Activated T-cell treated with anti-CD3 and anti-CD28 coated beads, Interleukin-2, amount 50 U/mL, for 72 hours (primary cell): ENCODE measurements at places on chromosomes 5 and 9. TPM values are rescaled to one million over a fixed set of nuclear protein-coding genes. Genes with fewer than 3 reads are reported as not detected.

RNF224 gene
- total RNA-seq, result 0.14 TPM

GMCL2 gene
- total RNA-seq, result not detected

- H3K27me3 ChIP-seq, result no peaks in the 10 kb centered on the region
- peak overlapping the region; percentile 10 for H3K4me3 ChIP-seq
- no peak for DNase-seq
These were observed 7.4 kb downstream of the NIPBL start for GRCh38 chr5:36883894-36884462.

- no peak for DNase-seq
- no peaks in the 10 kb centered on the region for H3K27me3 ChIP-seq
These were observed 9.5 kb downstream of the LPCAT1 start for GRCh38 chr5:1514027-1514818.

TYRP1 gene
- not detected for total RNA-seq

HAND1 gene
- not detected for total RNA-seq

CBY3 gene
- 0.44 TPM for total RNA-seq

- H3K4me1 ChIP-seq, result no peaks in the 10 kb centered on the region
- no peak overlapping the region for H3K27ac ChIP-seq
- no peaks in the 10 kb centered on the region for H3K27me3 ChIP-seq
- no peaks in the 10 kb centered on the region for H3K36me3 ChIP-seq
- no peak for DNase-seq
These were observed 23.1 kb downstream of the CCNJL start for GRCh38 chr5:160289356-160289651.

CHSY3 gene
- total RNA-seq, result not detected

DNA sequence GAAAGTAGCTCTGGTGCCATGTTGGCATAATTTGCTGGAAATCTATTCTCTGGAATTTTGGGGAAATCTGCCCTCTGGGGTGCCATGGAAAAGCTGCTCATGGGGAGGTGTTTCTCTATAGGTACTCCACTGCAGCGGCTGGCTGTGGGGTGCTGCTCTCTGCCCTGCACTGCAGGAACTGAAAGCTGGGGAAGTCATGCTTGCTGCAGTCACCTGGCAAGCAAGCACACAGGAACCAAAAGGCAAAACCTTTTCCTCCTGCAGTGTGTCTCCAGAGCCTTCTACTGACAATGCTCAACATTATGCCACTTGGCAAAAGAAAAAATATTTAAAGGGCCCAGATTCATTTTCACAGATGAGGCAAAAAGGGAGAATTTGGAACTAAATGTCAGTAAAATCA is 25.8 kb upstream of the CARNMT1 start:
- no peaks in the 10 kb centered on the region for H3K4me1 ChIP-seq
- no peak overlapping the region for H3K4me3 ChIP-seq
- H3K27ac ChIP-seq, result no peak overlapping the region

- no peaks in the 10 kb centered on the region for H3K4me1 ChIP-seq
- H3K36me3 ChIP-seq, result no peaks in the 10 kb centered on the region
- no peaks in the 10 kb centered on the region for H3K27me3 ChIP-seq
These were observed 576.7 kb downstream of the LRRC70 start for GRCh38 chr5:63155310-63155631.

ANKRD18B gene
- total RNA-seq, result 0.48 TPM

- DNase-seq, result no peak
- no peak overlapping the region for H3K27ac ChIP-seq
- no peak overlapping the region for H3K4me3 ChIP-seq
- peaks cover 10% of the 10 kb centered on the region for H3K4me1 ChIP-seq
- no peaks in the 10 kb centered on the region for H3K36me3 ChIP-seq
- H3K27me3 ChIP-seq, result peaks cover 54% of the 10 kb centered on the region
These were observed 39.8 kb upstream of the CCDC112 start for GRCh38 chr5:115336201-115336720.

GRCh38 chr9:131624636-131625507 is 79.5 kb downstream of the PRRT1B start:
- H3K27ac ChIP-seq, result no peak overlapping the region
- H3K36me3 ChIP-seq, result peaks cover 1% of the 10 kb centered on the region
- no peak for DNase-seq
- H3K4me3 ChIP-seq, result no peak overlapping the region
- H3K27me3 ChIP-seq, result no peaks in the 10 kb centered on the region
- peaks cover 36% of the 10 kb centered on the region for H3K4me1 ChIP-seq

- no peaks in the 10 kb centered on the region for H3K36me3 ChIP-seq
- H3K4me3 ChIP-seq, result no peak overlapping the region
- no peaks in the 10 kb centered on the region for H3K4me1 ChIP-seq
- DNase-seq, result no peak
These were observed 1172.5 kb downstream of the CDH12 start for GRCh38 chr5:21680641-21681040.

PLPP1 gene
- 12.2 TPM for total RNA-seq

GRCh38 chr9:36833954-36834353 is 200.1 kb downstream of the PAX5 start:
- no peaks in the 10 kb centered on the region for H3K4me1 ChIP-seq
- DNase-seq, result no peak
- H3K36me3 ChIP-seq, result no peaks in the 10 kb centered on the region

GRCh38 chr5:100423330-100423729 is 111.8 kb upstream of the FAM174A start:
- H3K4me1 ChIP-seq, result no peaks in the 10 kb centered on the region
- no peaks in the 10 kb centered on the region for H3K27me3 ChIP-seq
- DNase-seq, result no peak
- H3K27ac ChIP-seq, result no peak overlapping the region
- H3K4me3 ChIP-seq, result no peak overlapping the region

GRCh38 chr9:135152614-135153334 is 65.3 kb downstream of the OLFM1 start:
- no peak overlapping the region for H3K4me3 ChIP-seq
- H3K36me3 ChIP-seq, result no peaks in the 10 kb centered on the region
- DNase-seq, result no peak
- peaks cover 13% of the 10 kb centered on the region for H3K27me3 ChIP-seq
- H3K27ac ChIP-seq, result no peak overlapping the region

GRCh38 chr9:106718936-106719335 is 144.0 kb upstream of the ZNF462 start:
- H3K27me3 ChIP-seq, result no peaks in the 10 kb centered on the region
- no peaks in the 10 kb centered on the region for H3K36me3 ChIP-seq

RBM27 gene
- 24.7 TPM for total RNA-seq

DNA sequence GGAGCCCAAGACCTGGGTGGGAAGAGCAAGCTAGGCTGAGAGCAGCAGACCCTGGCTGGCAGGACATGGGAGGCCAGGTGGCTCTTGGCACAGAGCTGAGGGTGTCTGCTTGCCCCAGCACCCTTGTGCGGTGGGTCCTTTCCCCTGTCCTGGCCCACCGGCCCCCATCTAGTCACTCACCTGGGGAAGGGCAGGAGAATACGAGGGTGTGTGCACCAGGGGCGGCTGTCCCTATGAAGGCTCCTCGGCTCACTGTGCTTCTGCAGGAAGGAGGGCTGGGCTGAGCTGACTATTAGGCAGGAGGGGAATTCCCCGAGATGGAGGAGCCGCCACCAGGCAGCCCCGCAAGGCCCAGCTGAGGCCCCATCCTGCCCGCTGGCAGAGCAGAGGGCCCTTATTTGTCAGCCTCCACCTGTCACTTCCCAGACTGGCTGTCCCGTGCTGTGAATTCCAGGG is 6.1 kb upstream of the TNIP1 start:
- H3K4me1 ChIP-seq, result peaks cover 81% of the 10 kb centered on the region
- H3K27me3 ChIP-seq, result peaks cover 15% of the 10 kb centered on the region
- peaks cover 18% of the 10 kb centered on the region for H3K36me3 ChIP-seq
- H3K4me3 ChIP-seq, result peak overlapping the region; percentile 91

DNA sequence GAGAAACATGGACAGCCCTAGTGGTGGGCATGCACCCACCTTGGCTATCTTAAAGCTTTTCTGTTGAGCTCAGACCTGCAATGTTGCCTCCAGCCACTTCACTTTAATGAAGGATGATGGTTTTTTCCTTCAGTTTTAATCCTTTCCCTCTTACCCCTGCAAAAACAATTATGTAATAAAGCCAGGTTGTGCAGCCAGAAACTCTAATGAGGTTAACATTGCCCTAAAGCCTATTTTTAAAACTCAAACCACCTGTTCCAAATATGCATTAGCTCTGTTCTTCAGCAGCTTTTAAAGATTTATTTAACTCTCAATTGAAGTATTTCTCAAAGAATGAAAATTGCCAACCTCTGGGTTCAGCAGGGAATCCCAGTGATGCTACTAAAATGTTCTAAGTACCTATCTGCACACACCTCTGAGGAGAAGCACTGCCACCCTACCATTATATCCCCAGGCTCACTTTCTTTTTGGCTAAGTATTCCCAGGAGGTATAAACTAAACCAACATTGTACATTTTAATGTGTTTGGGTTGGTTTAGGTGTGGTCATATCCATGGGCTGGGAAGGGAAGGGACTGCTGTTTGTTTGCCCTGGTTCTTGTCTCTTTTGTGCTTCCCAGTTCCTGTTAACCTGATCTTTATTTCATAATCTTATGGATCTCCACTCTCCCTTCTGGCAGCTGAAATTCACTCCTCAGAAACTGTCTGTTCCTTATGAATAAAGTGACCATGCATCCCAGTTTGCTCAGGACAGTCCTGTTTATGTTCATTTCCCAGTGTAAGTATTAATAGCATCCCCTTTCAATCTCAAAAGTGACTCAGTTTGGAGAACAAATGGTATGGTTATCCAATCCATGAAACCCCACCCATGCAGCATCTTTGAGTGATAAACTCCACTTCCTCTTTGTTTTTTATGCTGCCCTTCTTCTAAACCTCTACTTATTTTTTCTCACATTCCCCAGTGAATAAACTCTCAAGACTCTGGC is 251.7 kb downstream of the RAB3C start:
- H3K4me3 ChIP-seq, result no peak overlapping the region
- H3K27ac ChIP-seq, result no peak overlapping the region
- no peaks in the 10 kb centered on the region for H3K36me3 ChIP-seq
- DNase-seq, result no peak
- H3K4me1 ChIP-seq, result no peaks in the 10 kb centered on the region
- peaks cover 20% of the 10 kb centered on the region for H3K27me3 ChIP-seq

DNA sequence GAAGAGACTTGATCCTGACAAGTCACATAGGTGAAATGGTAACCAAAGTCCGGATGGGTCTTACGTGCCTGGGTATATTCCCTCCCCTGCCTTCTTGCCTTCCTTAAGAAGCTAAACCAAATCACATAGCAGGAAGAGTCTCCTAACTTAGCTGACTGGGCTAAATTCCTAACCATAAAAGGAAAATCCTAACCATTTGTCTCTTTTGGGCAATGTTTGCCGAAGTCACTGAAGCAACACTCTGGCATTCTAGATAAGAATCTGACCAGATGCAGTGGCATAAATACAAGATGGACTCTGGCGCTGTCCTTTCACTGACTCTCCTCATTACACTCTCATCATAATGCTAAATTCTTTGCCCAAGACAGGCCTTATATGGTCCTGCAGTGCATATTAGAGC is 625.5 kb upstream of the RORB start:
- no peak overlapping the region for H3K27ac ChIP-seq
- H3K4me3 ChIP-seq, result no peak overlapping the region
- H3K36me3 ChIP-seq, result no peaks in the 10 kb centered on the region
- DNase-seq, result no peak
- no peaks in the 10 kb centered on the region for H3K27me3 ChIP-seq

ZSWIM6 gene
- total RNA-seq, result 8.6 TPM

CDH12 gene
- not detected for total RNA-seq

GRCh38 chr5:40754381-40755092 is 1.2 kb downstream of the TTC33 start:
- peaks cover 15% of the 10 kb centered on the region for H3K4me1 ChIP-seq
- H3K4me3 ChIP-seq, result no peak overlapping the region
- DNase-seq, result no peak
- no peak overlapping the region for H3K27ac ChIP-seq
- H3K27me3 ChIP-seq, result no peaks in the 10 kb centered on the region
